Upper lobe of right lung (tissue), 1 donor: ENCODE measurements at places on chromosomes 3 and 15.

- DNase-seq: no peak
These were observed 176.2 kb downstream of the AKAP13 start for GRCh38 chr15:85556618-85556895.

GRCh38 chr3:139934613-139935015 is 371 bp upstream of the CLSTN2 start:
- DNase-seq: peak; percentile 65

GRCh38 chr3:45760878-45761711 is 35.2 kb downstream of the SLC6A20 start:
- no peak for DNase-seq

DNA sequence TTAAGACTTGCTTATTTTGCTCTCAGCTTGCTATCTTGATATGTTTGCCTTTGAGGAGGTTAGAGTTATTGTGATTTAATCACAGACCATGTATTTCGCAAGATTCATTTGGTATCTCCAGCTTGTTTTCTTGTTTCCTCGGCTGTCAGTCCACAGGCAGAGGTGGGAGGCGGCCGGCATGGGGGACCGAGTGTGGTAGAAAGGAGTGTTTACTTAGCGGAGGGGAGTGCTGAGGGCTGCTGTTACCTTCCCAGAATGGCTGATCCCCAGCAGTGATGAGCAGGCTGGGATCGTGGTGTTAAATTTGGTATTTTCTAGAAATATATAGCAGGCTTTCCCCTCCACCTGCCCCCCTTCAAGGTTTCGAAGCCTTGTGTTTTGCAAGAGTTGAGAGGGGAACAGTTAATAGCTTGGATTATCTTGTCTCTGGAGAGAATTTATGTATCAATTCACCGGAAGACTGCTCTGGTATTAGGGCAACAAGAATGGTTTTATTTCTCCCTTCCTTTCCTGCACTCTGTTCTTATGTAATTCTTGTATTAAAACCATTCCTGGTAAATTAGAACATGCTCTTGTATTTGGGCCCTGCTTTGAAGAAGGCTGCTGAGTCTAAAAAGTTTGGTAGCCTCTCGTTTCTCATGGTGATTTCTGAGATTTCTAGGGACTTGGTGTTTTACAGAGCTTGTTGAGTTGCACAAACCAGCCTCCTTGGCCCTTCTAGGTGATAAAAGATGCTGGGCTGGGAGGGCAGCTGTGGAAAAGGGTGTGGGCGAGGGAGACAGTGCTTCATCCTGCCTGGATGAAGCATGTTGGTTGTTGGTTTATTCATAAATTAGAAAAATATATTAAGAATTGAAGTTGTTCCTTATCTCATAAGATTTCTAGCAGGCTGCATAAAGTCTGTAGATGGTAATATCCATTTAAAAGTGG is 151.4 kb downstream of the IGF1R start:
- DNase-seq: no peak

- no peak for DNase-seq
These were observed 39.7 kb upstream of the TM4SF1 start for GRCh38 chr3:149417174-149417573.
